Psoas muscle (tissue), 8 donors: ENCODE measurements at places on chromosomes 3 and 15. TPM values are rescaled to one million over a fixed set of nuclear protein-coding genes. Genes with fewer than 3 reads are reported as not detected.
A peak's percentile ranks its signal among the peaks of the same experiment; 100 is the strongest.

Gene BCHE
- 0.87 TPM for total RNA-seq

Gene TGM5
- not detected for total RNA-seq

Gene VPS13C
- 24.8 TPM for total RNA-seq

Gene ETV5
- total RNA-seq, result 47.1 TPM

Gene SLC6A1
- 0.30 TPM for total RNA-seq

Gene ERICH6
- not detected for total RNA-seq

Gene PCOLCE2
- total RNA-seq, result 8.9 TPM

Gene CX3CR1
- 0.55 TPM for total RNA-seq

Gene SERINC4
- 0.30 TPM for total RNA-seq

Gene PDZRN3
- total RNA-seq, result 13.2 TPM

Gene MITF
- total RNA-seq, result 53.4 TPM

Gene IL1RAP
- 5.2 TPM for total RNA-seq

Gene DUOXA1
- not detected for total RNA-seq

Gene PFN2
- 234 TPM for total RNA-seq

Gene GCNT3
- not detected for total RNA-seq

GRCh38 chr3:39134305-39134704, 19.1 kb downstream of the CSRNP1 start:
- no peaks in the 10 kb centered on the region for H3K27me3 ChIP-seq
- H3K4me3 ChIP-seq, result no peak overlapping the region
- no peak for DNase-seq
- H3K4me1 ChIP-seq, result peaks cover 3% of the 10 kb centered on the region

DNA sequence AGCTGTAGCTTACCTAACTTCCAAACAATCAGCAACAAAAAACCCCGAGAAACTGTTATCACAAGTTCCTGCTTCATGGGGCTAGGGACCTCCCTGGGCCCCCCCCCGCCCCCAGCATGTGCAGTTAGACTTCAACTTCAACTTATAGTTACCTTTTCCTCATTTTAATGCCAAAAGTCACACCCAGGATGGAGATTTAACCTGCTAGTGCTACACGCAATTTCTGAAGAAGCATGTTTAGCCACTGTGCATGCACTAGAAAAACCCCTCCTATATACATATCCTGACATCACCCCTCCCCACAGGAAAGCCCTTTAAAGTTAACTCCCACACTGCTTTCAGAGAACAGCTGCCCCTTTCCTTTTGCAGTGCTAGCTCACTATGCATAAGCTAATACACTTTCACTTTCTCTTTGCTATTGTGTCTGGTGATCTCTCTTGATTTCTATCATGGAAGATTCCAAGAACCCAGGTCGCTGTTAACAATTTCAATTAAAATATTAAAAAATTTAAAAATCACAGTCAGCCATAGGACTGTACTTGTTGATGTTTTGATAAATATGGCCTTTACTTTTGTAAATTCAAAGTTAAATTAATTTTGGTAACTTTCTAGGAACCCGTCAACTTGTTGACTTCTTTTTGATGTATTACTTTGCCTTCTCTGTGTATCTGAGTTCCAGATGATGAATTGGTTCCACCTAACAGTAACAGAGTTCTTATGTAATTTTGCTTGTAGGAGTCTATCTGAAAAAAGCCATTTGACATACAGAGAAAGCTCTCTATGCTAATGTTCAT, 75.2 kb upstream of the ACAD9 start:
- peak overlapping the region; percentile 50 for H3K4me3 ChIP-seq
- H3K36me3 ChIP-seq, result peaks cover 37% of the 10 kb centered on the region
- peaks cover 88% of the 10 kb centered on the region for H3K4me1 ChIP-seq
- DNase-seq, result no peak
- H3K27me3 ChIP-seq, result no peaks in the 10 kb centered on the region

DNA sequence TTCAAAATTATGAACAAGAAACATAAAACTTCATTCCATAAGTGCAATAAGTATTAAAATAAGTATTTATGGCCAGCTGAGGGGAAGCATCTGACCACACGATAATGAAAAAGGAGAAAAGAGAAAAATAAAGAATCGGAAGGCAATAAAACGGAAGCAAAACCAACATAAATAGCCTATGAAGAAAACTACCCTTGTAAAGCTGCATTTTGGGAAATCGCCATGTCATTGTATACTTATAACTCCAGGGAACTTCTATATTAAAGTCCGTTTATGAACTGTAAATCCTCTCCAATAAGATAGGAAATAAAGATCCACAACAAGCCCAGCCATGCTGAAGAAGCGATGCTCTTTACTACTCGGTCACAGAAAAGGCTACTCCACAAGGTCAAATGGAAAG, 47.7 kb downstream of the MORC1 start:
- H3K27me3 ChIP-seq, result no peaks in the 10 kb centered on the region
- H3K4me1 ChIP-seq, result peaks cover 14% of the 10 kb centered on the region
- no peak for DNase-seq
- no peaks in the 10 kb centered on the region for H3K36me3 ChIP-seq
- H3K27ac ChIP-seq, result no peak overlapping the region

DNA sequence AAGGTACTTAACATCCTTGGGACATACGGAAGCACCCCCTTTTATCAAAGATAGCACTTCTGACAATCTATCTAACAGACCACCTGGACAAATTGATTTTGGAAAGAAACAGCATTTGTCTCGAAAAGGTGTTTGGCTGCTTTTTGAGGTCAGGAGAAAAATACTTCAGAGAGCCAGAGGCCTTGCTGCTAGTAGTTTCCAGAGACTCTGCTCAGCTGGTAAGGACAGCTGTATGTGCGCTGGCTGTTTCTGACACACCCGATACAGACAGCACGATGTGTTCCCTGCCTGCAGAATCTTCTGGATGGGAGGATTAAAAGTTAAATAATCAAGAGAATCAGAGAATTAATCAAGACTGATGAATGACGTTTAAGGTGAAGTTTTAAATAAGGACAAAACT, 15.6 kb upstream of the GYG1 start:
- no peaks in the 10 kb centered on the region for H3K27me3 ChIP-seq
- H3K4me1 ChIP-seq, result peaks cover 9% of the 10 kb centered on the region
- no peak for DNase-seq
- H3K4me3 ChIP-seq, result no peak overlapping the region

DNA sequence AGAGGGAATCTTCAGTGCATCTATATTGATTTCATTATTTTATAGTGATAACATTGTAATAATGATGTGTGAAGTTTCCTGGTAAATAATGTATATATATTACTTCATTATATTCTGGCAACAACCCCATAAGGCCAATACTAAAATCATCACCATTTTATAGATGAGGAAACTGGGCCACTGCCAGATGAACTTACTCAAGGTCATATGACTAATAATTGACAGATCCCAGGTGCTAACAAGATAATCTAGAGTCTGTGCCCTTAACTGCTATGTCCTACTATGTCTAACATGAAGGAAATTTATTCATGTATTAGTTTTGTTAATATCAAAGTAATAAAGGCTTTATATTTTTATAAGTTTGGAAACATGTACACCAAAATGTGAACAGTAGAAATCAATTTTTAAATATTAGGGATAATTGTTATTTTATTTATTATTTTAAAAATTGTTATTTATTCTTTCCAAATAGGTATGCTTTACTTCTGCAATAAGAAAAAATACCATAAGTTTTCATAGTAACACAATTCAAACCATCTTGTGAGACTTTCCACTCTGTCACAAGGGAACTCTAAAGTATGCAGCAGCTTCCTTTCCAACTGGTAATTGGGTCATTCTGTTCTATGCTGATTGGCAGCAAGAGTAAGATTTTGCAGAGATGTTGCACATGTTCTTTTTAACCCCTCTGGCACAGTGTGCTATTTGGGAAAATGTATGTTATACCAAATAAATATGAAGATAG, 90.8 kb upstream of the CMC1 start:
- DNase-seq, result no peak
- no peaks in the 10 kb centered on the region for H3K4me1 ChIP-seq
- H3K4me3 ChIP-seq, result no peak overlapping the region
- no peak overlapping the region for H3K27ac ChIP-seq
- H3K27me3 ChIP-seq, result no peaks in the 10 kb centered on the region

- no peak overlapping the region for H3K27ac ChIP-seq
- H3K27me3 ChIP-seq, result no peaks in the 10 kb centered on the region
- H3K36me3 ChIP-seq, result peaks cover 3% of the 10 kb centered on the region
Observed at GRCh38 chr15:85142312-85142711, 160.7 kb downstream of the PDE8A start.

- H3K36me3 ChIP-seq, result no peaks in the 10 kb centered on the region
- H3K4me3 ChIP-seq, result no peak overlapping the region
- H3K27ac ChIP-seq, result no peak overlapping the region
- no peaks in the 10 kb centered on the region for H3K27me3 ChIP-seq
- DNase-seq, result no peak
Observed at GRCh38 chr3:171011109-171011872, 15.2 kb downstream of the SLC2A2 start.

DNA sequence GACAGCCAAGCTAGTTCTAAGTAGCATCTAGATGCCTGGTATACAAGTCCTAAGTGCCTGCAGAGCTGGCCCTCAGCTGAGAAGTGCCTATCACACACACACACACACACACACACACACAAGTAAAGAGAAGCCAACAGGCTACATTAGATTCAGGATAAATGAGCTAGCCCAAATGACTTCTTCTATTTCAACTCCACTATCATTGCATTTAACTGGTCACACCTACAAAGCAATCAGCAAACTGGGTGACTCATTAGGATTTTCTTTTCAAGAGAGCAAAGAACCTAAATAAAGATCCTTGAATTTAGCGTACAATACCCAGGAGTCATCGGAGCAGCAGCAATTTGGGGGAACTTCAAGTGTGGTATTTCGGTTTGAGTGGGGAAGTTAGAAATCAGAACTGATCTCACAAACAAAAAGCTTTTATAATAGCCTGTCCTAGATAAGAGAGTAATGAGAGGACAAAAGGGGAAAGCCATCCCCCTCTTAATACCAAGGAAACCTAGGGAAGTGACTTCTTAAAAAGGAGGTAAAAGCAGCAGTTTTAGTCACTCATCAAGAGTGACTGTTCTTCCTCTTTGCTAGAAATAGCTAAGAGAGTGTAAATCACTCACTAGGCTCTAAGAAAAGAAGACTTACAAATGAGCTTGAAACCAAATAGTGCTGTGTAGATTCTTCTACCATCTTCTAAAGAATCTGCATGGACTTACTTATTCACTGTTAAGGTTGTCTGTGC, 112.7 kb downstream of the TNIK start:
- H3K27me3 ChIP-seq, result no peaks in the 10 kb centered on the region
- no peak for DNase-seq
- H3K36me3 ChIP-seq, result no peaks in the 10 kb centered on the region
- peak overlapping the region; percentile 71 for H3K27ac ChIP-seq

GRCh38 chr3:131349454-131349853, 32.1 kb upstream of the NUDT16 start:
- no peak overlapping the region for H3K4me3 ChIP-seq
- H3K36me3 ChIP-seq, result no peaks in the 10 kb centered on the region
- no peak overlapping the region for H3K27ac ChIP-seq
- peaks cover 29% of the 10 kb centered on the region for H3K4me1 ChIP-seq

DNA sequence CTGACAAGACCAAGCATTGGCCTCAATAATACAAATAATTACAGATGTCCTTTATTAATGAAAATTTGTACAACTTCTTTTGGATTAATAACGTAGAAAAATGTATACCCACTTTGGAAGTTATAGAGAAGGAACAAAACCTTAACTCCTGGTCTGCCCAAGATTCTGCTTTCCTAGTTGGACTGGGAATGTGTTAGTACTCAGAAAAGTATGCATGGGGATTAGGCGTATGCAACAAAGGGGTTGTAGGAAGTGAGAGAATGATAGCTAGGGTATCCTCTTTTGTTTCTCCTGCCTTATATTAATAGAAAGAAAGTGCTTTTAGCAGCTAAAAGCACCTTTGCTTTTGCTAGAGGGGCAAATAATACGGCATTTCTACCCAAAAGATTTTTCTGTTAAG, 116.2 kb upstream of the LRRFIP2 start:
- H3K36me3 ChIP-seq, result no peaks in the 10 kb centered on the region
- no peak for DNase-seq
- H3K4me1 ChIP-seq, result peaks cover 11% of the 10 kb centered on the region
- peak overlapping the region; percentile 34 for H3K27ac ChIP-seq

DNA sequence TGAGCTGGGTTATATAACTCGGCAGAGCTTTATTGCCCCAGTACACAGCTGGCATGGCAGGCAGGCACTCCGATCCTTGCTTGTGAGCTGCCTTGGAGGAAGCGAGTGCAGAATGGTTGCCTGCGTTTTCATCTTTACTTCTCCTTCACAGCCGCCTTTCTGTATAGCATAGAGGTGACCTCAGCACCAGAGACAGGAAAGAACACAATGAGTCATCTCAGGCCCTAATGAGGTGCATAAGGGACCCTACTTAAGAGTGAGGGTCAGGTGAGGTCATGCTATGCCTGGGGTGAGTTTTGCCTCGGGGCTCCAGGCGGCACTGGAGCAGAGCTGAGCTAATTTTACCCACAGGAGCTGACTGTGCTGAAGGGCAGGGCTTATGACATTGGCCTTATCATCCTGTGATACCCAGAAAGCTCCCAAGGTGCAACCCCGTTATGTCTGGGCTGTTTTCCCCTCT, 43.5 kb downstream of the LPP start:
- peaks cover 48% of the 10 kb centered on the region for H3K4me1 ChIP-seq
- no peak for DNase-seq
- H3K27me3 ChIP-seq, result no peaks in the 10 kb centered on the region
- H3K4me3 ChIP-seq, result peak overlapping the region; percentile 24

DNA sequence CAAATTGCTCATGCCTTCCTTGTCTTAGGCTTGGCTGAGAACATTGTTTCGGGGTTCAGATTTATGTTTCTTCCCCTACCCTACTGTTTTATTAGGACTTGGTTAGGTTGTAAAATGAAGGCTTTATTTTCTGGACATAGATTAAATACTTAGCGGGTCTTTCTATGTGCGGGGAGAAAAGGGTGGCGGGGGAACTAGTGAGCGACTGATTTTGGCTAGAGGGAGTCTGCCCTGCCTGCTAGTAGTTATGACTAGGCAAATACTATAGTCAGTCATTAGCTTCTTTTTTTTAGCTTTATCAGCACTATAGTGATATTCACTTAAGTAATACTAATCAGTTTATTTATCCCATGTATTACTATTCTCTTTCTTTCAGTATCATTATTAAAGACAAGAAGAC, 3.6 kb downstream of the CADM2 start:
- H3K27ac ChIP-seq, result peak overlapping the region; percentile 3

DNA sequence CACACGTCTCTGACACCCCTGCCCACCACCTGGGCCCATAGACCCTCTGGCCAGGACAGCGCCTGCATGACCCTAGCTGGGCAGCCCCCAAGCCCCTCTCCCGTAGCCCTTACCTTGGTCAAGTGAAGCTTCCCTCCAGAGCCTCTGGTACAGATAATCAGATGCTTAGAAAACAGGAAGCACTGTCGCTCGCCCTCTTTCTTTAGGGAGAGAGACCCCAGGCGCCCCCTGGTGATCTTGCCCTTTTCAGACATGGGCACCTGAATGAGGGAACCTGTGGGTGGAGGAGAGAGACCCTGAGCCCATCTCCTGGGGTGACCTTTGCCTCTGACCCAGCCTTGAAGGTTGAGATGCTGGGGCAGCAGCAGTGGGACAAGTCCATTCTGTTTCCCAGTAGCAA, 65.4 kb downstream of the RASGRF1 start:
- H3K27ac ChIP-seq, result no peak overlapping the region
- no peaks in the 10 kb centered on the region for H3K36me3 ChIP-seq
- no peak for DNase-seq
- no peak overlapping the region for H3K4me3 ChIP-seq
- no peaks in the 10 kb centered on the region for H3K4me1 ChIP-seq

- no peak overlapping the region for H3K4me3 ChIP-seq
- no peaks in the 10 kb centered on the region for H3K36me3 ChIP-seq
- peak overlapping the region; percentile 64 for H3K27ac ChIP-seq
- peaks cover 27% of the 10 kb centered on the region for H3K4me1 ChIP-seq
Observed at GRCh38 chr15:36585774-36586173, 6.3 kb downstream of the CDIN1 start.

- H3K4me3 ChIP-seq, result no peak overlapping the region
- no peaks in the 10 kb centered on the region for H3K36me3 ChIP-seq
- peaks cover 3% of the 10 kb centered on the region for H3K4me1 ChIP-seq
- DNase-seq, result no peak
- H3K27ac ChIP-seq, result no peak overlapping the region
Observed at GRCh38 chr15:74170071-74170844, 3.3 kb upstream of the ISLR start.
